ENCODE measurements at places on chromosomes 6 and 20. TPM values are rescaled to one million over a fixed set of nuclear protein-coding genes. Genes with fewer than 3 reads are reported as not detected.
A peak's percentile ranks its signal among the peaks of the same experiment; 100 is the strongest.

DNA sequence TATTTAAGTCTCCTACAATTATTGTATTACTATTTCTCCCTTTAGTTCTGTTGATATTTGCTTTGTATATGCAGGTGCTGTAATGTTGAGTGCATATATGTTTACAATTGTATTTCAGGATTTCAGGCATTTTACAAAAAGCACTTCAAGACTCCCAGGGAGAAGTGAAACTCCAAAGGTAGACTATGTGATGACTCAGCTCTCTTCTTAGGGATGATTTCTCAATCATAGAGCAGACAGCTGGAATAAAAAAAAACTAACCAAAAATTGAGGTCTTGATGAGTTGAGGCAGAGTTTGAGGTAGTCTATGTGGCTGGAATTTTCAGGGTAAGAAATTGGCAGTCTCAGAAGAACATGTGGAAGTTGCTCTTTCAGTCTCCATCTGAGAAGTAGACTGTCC lies 786.1 kb downstream of the TFAP2A start:
- DNase-seq, result no peak

DNA sequence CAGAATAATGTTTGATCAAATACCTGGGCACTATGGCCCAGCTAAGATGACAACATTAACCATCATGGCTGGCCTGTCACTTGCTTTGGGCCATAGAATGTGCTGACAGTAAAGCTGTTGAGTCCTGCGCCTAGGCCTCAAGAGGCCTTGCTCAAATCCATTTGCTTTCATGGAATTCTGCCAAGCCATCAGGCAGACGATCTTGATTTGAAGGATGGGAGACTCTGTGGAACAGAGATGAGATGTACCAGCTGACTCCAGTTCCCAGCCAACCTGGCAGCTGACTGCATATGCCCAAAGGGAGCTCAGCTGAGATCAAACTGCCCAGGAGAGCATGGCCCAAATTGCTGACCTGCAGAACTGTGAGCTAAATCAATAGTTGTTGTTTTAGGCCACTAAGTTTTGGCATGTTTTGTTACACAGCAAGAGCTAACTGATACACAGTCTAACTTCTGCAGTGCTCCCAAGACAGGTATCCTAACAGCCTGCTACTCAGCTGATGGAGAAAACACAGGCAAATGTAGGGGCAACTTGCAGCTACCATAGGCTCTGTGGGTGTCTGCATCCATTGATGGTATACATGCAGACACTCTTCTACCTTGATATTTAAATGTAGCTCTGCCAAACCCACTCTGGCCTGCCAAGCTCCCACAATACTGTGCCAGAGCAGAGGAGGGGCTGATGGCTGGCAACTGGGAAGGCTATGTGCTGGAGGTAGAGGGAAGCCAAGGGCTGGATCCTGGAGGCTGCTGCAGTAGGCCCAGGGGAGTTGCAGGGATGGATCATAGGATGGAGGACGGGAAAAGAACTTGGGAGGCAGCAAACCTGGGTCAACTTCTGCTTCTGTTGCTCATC lies 55.2 kb upstream of the RNF24 start:
- DNase-seq, result no peak

DNA sequence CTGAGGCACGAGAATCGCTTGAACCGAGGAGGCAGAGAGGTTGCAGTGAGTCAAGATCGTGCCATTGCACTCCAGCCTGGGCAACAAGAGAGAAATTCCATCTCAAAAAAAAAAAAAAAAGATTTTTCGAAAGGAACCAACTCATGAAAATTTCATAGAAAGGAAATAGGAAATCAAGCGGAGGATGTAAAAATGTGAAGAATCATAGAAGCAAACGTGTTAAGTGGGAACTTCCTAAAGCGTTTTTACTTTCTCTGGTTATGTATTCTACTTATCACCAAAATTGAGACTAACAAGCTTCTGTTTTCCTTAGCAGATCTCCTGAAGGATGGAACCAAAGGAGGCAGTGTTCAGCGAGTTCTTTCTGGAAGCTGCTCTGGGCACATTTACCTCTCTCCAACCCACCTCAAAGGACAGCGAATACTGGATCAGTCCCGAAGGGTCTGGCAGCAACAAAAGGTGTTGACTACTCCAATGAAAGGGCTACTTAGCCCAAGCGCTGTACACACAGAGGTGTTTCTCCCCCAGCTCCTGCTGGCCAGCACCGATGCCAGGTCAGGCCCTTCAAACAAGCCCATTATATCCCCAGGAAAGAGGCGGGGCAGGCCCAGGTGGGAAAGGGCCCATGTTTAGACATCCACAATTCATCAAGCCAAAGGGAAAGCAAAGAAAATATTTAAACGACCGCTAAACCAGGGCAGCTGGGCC lies 327.5 kb upstream of the JARID2 start:
- no peak for DNase-seq

DNA sequence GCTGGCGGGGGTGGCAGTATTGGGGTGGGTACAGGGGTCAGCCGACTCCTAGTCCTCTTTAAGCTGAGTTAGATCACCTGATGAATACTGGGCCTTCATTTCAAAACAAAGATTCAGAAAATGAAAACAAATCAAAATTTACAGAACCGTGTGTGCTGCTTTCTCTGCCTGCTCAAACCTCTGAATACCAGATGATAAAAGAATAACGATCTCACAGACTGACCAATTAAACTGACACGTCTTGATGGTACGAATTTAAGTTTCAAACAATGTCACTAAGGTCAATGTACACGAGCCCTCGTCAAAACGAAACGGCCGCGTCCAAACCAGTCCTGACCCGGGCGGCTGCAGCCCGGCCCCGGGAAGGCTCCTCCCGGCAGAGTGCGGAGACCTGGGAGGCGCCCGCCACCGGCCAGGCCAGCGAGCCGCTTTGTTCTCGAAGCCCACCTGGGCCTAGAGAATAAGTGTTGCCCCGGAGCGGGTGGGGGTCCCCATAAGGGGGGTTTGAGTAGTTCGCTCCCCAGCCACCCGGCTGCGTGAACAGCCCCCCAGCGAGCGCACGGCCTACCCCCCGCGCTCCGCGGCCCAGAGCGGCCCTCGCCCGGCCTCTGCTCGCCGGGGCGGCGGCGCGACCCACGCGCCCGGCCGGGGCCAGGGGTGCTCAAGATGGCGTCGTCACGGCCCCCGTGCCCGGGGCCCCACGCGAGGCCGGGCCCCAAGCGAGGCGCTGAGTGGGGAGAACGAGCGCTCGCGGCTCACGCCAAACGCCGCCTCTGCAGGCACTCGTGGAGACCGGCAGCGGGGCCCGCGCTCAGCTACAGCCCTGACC lies 728 bp downstream of the PSMA7 start:
- DNase-seq, result no peak

DNA sequence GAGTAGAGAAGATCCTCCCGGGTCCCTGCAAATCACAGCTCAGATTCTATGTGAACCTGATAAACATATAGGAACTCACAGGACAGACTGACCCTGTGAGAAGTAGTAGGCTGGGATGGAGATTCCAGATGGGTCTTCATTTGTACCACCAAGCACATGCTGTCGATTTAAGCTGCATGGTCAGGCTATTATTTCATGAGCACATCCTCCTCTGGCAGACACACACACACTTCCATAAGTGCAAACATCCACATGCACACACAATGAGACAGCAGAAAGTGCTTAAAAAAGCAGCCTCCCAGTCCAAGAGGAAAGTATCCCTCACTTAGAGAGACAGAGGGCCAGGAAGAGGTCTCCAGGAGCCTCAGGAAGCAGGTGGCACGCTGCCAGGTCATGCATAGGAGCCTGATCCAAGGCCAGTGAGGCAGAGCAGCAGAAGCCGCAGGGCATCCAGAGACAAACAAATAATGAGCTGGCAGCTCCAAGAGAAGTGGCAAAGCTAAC lies 131.8 kb downstream of the UNC5CL start:
- DNase-seq, result peak; percentile 81

- DNase-seq, result no peak
Measured at GRCh38 chr6:107173779-107174178, 58.5 kb upstream of the BEND3 start.

DNA sequence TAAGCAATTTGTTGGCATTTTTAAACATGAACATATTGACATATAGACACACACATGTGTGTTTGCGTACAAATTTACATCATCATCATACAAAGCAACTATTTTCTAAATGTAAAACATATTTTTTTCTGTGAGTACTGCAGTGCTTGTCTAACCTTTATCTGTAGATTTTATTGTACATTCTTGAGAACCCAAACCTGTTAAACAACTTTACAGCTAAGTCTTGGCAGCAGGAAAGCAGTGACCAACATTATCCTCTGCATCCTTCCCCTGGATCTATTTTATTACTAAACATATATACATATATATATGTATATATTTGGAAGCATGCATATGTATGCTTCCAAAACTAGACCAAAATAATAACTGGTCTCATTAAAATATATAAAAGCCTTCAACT lies 10.4 kb upstream of the PLCB1 start:
- no peak for DNase-seq

DNA sequence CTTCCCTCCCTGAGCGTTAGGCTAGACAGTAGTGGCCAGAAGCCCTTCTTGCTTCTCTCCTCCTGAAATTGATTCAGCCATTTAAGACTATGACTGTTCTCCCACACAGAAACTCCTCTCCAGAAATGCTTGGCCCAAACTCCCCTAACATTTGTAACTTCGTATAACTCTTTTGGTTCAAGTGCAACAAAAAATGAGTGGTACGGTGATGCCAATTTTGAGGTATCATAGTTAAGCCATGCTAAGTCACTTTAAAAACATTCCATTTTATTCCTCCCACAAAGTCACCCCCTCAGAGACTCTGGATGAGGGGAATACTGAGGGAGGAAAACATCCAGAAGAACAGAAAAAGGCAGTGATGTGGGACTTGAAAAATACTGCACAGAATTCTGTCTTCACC lies 21.1 kb upstream of the ROS1 start:
- no peak for DNase-seq

DNA sequence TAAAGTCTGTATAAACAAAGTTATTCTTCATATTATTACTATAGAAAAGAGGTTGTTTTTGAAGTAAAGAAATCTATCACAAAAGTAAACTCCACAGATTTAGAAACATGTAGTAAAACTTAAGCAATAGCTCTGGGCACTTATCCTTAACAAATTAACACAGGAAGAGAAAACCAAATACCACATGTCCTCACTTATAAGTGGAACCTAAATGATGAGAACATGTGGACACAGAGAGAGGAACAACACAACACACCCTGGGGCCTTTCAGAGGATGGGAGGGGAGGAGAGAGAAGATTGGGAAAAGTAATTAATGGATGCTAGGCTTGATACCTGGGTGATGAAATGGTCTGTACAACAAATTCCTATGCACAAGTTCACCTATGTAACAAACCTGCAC lies 57.2 kb downstream of the C6orf58 start:
- DNase-seq, result no peak

DNA sequence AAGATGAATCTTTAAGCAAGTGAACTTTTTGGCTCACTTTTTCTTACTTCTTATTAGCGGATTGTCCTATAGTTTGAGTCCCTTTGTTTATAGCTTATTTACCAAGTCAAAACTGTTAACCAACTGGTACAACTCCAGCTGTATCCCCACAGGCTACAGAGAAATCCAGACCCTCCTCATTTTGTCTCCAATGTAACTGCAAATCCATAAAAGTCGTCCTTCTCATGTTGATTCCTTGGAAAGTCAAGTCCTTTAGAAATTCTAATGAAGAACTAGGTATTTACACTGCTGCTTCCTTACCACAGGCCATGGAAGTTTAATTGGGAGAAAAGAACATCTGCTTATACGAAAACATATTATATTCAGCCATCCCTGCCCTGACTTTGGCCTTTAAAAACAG lies 729.1 kb upstream of the NRSN1 start:
- no peak for DNase-seq

DNA sequence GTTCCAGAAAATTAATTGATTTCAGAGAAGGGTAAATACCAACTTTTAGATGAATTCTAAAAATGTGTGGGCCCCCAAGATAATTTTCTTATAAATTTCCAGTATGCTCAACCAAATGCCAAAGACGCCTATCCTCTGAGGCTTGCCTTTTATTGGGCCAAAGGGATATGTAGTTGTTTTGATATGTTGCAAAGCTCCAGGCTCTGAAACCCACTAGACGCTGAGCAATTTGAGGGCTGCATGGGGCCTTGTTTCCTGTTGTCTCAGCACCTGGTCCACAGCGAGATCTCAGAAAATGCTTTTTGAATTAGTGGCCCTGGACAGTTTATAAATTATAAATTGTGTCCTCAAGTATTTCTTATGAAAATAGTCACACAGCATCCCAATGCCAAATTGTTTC lies 397.2 kb downstream of the SAMD5 start:
- DNase-seq, result no peak

DNA sequence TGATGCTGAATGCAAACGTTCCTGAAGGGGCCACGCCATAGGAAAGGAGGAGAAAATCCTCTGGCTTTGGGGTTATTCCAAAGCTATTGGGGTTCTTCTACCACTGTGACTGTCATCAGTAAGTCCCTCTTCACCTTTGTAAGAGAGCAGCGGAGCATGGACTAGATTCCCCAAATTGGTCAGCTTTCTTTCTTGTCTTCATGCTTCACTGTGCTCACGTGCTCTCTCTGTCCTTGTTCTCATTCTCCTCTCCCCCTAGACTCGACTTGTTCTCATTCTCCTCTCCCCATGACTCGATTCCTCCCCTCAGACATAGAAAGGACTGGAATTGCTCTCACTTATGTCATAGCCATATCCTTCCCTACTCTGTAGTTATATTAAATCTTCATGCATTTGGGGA lies 54.8 kb upstream of the ADGRG6 start:
- DNase-seq, result no peak

DNA sequence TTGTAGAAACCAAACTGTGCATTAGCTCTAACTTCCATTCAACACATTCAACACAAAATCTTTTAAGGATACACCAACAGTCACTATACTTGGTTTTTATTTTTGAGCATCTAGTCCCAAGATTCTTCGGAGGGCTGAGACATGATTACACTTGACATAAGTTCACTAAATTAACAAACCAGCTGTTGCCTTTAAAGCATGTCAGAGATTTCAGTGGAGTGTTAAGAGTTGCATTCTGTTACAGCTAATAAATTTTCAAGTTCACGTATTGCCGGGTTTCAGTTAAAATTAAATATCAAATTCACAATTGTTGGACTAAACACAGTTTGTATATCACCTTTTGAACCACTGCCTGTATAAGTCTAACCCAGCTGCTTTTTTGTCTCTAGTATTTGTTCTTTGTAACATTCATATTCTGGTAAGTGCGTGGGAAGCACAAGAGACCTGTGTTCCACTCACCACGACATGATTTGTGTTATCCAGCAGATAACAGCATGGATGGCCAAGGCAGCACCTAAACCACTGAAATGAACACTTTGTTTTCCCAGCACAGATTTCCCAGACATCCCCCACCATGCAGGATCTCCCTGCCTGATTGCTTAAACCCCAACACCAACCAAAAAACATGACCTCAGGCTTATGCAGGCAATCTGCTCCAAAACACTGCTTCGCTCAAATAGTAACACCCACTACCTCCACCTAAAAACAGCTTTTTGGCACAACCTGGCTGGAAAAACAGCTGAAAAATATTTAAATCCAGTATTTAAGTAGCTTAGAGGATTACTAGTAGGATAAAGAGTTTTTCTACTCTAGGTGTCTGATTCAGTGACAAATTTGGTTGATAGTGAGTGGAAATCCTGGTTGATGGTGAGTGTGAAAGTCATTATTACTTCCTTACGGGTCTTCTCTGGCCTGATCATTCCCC lies 286.5 kb upstream of the NT5E start:
- DNase-seq, result no peak

- DNase-seq, result no peak
Measured at GRCh38 chr20:37729909-37730308, 36.1 kb downstream of the CTNNBL1 start.

- no peak for DNase-seq
Measured at GRCh38 chr6:139547122-139547776, 172.8 kb upstream of the CITED2 start.

The SCUBE3 gene
- total RNA-seq, result 1.2 TPM

The TPD52L1 gene
- 54.3 TPM for total RNA-seq

The RIOK1 gene
- 20.8 TPM for total RNA-seq

The ADGB gene
- not detected for total RNA-seq

The GINS1 gene
- 44.1 TPM for total RNA-seq

All from epithelial cell of proximal tubule (primary cell).